A549 treated with GW870086 at 1 μM for 4 hours (cell line): ENCODE measurements at places on chromosomes 13 and 19. TPM values are rescaled to one million over a fixed set of nuclear protein-coding genes. Genes with fewer than 3 reads are reported as not detected.

ZNF576 gene
- total RNA-seq, result 12.8 to 21.1 TPM (median 20.4 TPM) in 5 replicates

STOML3 gene
- not detected in 5 replicates for total RNA-seq

SELENOV gene
- not detected in 5 replicates for total RNA-seq

KIRREL2 gene
- 0.46 to 0.74 TPM (median 0.53 TPM) in 5 replicates for total RNA-seq

KIR2DL4 gene
- total RNA-seq, result not detected in 5 replicates

LHB gene
- not detected in 5 replicates for total RNA-seq

SLAIN1 gene
- total RNA-seq, result 0.34 to 0.82 TPM (median 0.49 TPM) in 5 replicates

ZNF569 gene
- total RNA-seq, result 3.8 to 7.0 TPM (median 5.1 TPM) in 5 replicates

SLC17A7 gene
- 0.51 to 0.57 TPM (median 0.53 TPM) in 5 replicates for total RNA-seq

ZIK1 gene
- total RNA-seq, result not detected in 5 replicates

STAP2 gene
- total RNA-seq, result not detected in 5 replicates

ZNF471 gene
- 0.02 to 0.03 TPM (median 0.03 TPM) in 4 of 5 replicates, not detected in the other for total RNA-seq
